ENCODE measurements at places on chromosomes 2 and 18.

GRCh38 chr2:71313016-71313766, 18.4 kb upstream of the ZNF638 start:
- DNase-seq, result no peak

GRCh38 chr18:36693931-36694620, 134.7 kb downstream of the TPGS2 start:
- no peak for DNase-seq

- no peak for DNase-seq
Measured at GRCh38 chr2:233350708-233351107, 3.6 kb upstream of the DGKD start.

DNA sequence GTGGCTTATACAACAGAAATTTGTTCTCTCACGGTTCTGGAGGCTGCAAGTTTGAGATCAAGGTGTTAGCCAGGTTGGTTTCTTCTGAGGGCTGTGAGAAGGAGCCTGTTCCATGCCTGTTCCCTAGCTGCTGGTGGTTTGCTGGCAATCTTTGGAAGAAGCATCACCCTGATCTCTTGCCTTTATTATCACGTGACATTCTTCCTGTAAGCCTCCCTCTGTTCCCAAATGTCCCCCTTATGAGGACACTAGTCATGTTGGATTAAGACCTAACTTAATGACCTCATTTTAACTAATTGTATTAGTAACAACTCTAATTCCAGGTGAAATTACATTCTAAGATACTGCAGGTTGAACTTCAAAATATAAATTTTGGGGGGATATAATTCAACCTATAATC, 135.2 kb downstream of the DPP10 start:
- DNase-seq, result no peak

GRCh38 chr18:57631697-57632096, 10.1 kb upstream of the NARS1 start:
- no peak for DNase-seq

- peak; percentile 94 for DNase-seq
Measured at GRCh38 chr18:69948919-69949537, 1.4 kb upstream of the CD226 start.

DNA sequence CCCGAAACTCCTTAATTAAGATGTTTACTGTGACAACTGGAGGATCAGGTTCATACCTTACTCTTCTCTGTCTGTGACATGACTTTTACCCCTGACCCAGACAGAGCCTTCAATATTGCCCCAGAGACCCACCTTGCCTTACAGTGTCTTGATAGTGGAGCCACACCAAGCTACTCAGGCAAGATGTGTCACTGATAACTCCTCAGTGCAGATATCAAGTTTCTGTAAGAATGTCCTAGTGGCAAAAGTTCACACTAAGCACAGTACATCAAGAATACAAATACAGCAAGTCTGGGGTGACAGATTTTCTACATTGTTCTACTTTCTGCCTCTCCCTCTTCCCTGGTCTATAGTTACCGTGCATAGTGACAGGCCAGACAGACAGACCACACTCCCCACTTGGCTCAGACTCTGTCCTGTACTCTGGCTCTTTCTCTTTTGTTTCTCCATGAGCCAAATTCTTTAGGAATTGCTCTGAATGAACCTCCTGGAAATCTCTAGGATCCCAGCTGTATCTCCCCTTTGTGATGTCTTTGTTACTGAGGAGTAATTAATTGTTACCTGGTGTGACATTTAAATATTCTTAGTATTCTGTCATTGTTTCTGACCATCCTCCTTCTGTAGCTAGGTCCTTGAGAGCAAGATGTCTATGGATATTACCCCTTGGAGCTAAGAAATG, 24.1 kb upstream of the APOB start:
- no peak for DNase-seq

DNA sequence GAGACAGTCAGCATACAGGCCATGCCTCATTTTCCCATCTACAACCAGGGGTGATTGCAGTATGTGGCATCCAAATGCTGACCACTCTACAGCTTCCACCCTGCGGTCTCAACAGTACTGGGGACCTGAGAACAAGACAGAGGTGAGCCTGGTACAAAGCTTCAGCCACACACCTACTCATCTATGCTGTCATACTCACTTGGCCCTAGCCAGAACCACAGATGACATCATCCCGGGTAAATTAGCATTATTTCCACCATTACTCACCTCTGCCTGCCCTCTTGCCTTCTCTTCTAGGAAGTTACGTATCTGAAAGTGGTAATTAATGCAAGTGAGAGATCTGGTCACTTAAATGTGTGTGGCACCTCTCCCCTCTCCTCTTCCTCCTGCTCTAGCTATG, 208.2 kb upstream of the ARL4C start:
- no peak for DNase-seq

DNA sequence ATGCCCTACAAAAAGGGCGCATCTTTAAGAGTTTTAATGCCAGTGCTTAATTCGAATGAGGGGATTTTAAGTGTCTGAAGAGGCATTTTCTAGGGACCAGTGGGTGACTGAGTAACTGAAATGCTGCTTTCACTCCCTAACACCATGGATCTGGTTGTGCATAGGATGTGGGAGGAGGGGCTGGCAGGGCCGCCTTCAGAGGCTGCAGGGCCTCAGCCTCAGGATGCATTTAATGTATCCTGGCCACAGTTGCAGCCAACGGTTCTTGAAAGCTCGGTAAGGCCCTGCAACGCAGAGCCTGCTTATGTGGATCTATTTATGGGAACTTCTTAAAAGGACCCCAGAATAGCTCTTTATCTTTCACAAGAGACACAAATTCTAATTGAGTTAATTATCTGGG, 25.8 kb upstream of the IL18RAP start:
- no peak for DNase-seq

GRCh38 chr2:144705328-144706245, 185.7 kb upstream of the ZEB2 start:
- DNase-seq, result no peak

DNA sequence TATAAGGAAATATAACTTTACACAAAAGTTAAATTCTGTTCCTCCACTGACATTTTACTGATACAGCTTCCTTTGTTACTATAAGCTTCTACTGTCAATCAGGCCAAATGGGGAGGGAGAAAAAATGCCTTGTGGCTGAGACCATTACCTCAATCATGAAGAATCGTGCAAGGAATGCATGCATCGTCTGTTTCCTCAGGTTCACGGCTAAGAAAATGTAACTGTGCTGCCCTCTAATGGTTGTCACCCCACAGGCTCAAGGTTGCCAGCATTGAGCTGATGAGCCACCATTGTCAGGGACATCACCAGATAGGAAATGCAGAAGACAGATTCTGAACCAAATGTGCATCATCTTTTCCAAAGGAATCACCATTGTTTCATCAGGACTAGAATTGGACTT, 426.9 kb downstream of the CDH2 start:
- DNase-seq, result peak; percentile 34

DNA sequence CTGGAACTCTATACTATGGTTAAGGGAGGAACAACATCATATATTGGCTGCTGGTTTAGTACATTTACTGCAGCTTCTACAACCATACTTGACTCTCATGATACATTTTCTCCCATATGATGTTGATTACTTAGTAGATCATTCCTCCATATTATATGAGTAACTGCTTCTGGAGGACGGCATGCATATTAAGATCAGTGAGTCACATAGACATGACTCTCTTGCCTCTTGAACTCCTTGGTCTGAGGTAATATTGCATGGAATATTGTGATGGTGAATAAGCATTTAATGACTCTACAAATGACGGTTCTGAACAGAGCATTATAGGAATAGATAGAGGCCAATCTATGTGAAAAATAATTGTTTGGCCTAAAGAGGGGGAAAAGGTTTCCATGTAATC, 418.8 kb upstream of the SPHKAP start:
- no peak for DNase-seq

- DNase-seq, result no peak
Measured at GRCh38 chr2:657766-658165, 19.4 kb downstream of the TMEM18 start.

GRCh38 chr2:33477473-33478468, 1.3 kb downstream of the RASGRP3 start:
- DNase-seq, result peak; percentile 91

- DNase-seq, result no peak
Measured at GRCh38 chr2:205972113-205972512, 113.9 kb downstream of the INO80D start.

- no peak for DNase-seq
Measured at GRCh38 chr2:223882715-223883114, 45.3 kb upstream of the AP1S3 start.

- DNase-seq, result peak; percentile 69
Measured at GRCh38 chr2:119407430-119408220, 24.0 kb upstream of the TMEM37 start.

GRCh38 chr2:183248866-183249567, 124.8 kb downstream of the NUP35 start:
- peak; percentile 11 for DNase-seq
